Activated CD8-positive, alpha-beta T cell treated with anti-CD3 and anti-CD28 coated beads, Interleukin-2, amount 10 ng/mL, durations not matched to agents 7 days and 5 days (primary cell): ENCODE measurements at places on chromosomes 12 and 14.
A peak's percentile ranks its signal among the peaks of the same experiment; 100 is the strongest.

DNA sequence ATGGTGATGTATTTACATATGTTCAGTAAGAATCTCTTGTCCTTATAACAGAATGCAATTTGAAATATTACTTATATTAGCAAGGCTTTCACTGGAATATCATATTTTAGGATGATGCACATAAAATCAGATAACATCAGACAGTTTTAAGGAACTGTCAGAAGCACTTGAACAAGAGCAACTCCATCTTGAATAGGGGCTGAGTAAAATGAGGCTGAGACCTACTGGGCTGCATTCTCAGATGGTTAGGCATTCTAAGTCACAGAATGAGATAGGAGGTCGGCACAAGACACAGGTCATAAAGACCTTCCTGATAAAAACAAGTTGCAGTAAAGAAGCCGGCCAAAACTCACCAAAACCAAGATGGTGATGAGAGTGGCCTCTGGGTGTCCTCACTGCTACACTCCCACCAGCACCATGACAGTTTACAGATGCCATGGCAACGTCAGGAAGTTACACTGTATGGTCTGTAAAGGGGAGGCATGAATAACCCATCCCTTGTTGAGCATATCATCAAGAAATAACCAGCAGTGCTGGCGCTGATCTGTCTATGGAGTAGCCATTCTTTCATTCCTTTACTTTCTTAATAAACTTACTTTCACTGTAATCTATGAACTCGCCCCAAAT, 27.6 kb upstream of the ETV6 start:
- H3K4me1 ChIP-seq, result peaks cover 5% of the 10 kb centered on the region
- peak; percentile 24 for DNase-seq

DNA sequence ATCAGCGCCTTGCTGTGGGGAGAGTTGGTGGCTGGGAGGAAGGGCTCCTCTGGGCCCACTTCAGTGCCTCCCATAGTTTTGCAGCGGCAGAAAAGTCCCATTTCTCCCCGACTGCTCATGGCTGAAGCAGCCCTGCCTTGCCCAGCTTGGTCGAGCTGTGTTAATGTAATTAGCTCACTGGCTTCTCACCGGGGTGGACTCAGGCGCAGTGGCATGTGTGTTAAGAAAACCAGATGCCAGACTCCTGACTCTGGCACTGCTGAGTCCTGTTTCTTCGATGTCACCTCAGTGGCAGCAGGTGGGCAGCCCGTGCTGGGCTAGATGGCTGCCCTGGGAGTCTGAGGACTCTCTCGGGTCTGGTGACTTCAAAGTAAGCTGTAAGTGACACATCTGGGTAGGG, 47.4 kb downstream of the CHST11 start:
- no peaks in the 10 kb centered on the region for H3K27me3 ChIP-seq
- H3K36me3 ChIP-seq, result peaks cover 66% of the 10 kb centered on the region
- H3K4me1 ChIP-seq, result peaks cover 95% of the 10 kb centered on the region
- DNase-seq, result no peak
- no peak overlapping the region for H3K27ac ChIP-seq

DNA sequence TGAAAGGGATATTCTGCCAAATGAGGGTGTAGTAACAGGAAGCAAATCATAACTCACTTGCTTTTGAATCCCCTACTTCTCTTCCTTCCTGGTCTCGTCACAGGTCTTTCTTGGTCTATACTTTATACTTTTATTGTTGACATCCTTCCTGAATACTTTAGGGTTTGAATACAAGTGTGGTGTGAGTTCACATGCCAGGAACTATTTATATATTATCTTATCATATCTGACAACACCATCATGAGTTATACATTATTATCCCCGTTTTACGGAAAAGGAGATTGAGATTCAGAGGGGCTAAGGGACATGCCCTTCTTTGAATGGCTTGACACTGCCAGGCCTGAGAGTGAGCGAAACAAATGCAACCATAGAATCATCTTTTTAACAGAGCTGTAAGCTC, 33.0 kb upstream of the TSPAN8 start:
- H3K27me3 ChIP-seq, result no peaks in the 10 kb centered on the region
- H3K36me3 ChIP-seq, result no peaks in the 10 kb centered on the region
- no peak for DNase-seq
- no peak overlapping the region for H3K27ac ChIP-seq

GRCh38 chr12:76201316-76201715, 116.8 kb upstream of the NAP1L1 start:
- H3K27me3 ChIP-seq, result peaks cover 12% of the 10 kb centered on the region
- no peak for DNase-seq
- H3K27ac ChIP-seq, result no peak overlapping the region
- no peak overlapping the region for H3K4me3 ChIP-seq

DNA sequence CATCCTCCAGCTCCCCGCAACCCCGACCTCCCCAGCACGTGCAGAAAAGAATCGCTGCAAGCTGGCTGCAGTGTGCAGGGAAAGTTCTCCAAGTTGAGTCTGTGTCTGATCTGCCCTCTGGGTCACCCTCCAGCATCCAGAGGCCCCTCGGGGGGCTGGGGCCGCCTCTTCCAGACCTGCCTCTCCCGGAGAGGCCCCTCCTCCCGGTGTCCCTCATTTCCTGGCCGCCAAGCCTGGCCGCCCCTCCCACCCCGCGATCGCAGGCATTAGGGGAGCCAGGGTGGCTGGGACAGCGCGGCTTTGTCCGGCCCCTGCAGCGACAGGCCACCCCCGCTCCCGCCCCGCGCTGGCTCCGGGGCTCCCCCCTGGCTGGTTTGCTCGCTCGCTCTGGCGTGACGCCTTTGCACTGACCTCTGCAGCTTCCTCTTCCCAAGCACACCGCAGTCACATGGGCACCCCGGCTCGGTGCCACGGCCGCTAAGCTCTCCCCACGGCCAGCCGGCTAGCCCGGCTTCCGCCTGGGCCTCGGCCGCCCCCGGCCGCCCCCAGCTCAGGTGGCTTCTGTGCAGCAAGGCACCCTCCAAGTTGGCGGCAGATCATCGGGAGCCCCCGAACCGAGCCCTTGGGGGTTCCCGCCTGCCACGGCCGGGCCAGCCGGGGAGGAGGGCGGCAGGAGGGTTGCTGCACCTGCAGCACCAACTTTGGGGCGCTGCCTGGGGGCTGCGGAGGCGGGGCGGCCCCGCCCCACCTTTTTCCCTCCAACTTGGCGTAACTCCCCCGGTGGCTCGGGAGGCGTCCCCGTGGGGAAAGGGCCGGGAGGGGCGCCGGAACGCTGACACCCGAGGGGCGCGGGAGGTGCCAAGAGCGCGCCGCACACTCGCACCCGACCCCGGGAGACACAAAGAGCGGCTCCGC, 43.7 kb downstream of the KDM2B start:
- peaks cover 55% of the 10 kb centered on the region for H3K4me1 ChIP-seq
- peak overlapping the region; percentile 85 for H3K27ac ChIP-seq
- DNase-seq, result peak; percentile 66
- peaks cover 21% of the 10 kb centered on the region for H3K36me3 ChIP-seq
- peak overlapping the region; percentile 74 for H3K4me3 ChIP-seq

- no peak overlapping the region for H3K27ac ChIP-seq
- no peak for DNase-seq
- H3K36me3 ChIP-seq, result no peaks in the 10 kb centered on the region
- no peaks in the 10 kb centered on the region for H3K4me1 ChIP-seq
Observed at GRCh38 chr12:51661836-51662235, 70.8 kb downstream of the SCN8A start.

- peak overlapping the region; percentile 93 for H3K4me3 ChIP-seq
- DNase-seq, result peak; percentile 55
Observed at GRCh38 chr12:69240631-69240995, 1.2 kb downstream of the CPSF6 start.

- no peak for DNase-seq
- H3K4me1 ChIP-seq, result peaks cover 41% of the 10 kb centered on the region
- no peaks in the 10 kb centered on the region for H3K27me3 ChIP-seq
- no peak overlapping the region for H3K4me3 ChIP-seq
- no peak overlapping the region for H3K27ac ChIP-seq
Observed at GRCh38 chr12:124497039-124497438, 70.4 kb downstream of the NCOR2 start.

GRCh38 chr12:7092229-7092985, at the start of gene C1R:
C1R (minus strand) TSS chr12:7092445; CDS start chr12:7092388, 57 bp downstream.
- H3K36me3 ChIP-seq, result no peaks in the 10 kb centered on the region
- peak within 1 kb of the TSS; percentile 80 for H3K27ac ChIP-seq
- DNase-seq, result peak; percentile 81
- H3K27me3 ChIP-seq, result peaks cover 5% of the 10 kb centered on the region
- peaks cover 12% of the 10 kb centered on the region for H3K4me1 ChIP-seq

DNA sequence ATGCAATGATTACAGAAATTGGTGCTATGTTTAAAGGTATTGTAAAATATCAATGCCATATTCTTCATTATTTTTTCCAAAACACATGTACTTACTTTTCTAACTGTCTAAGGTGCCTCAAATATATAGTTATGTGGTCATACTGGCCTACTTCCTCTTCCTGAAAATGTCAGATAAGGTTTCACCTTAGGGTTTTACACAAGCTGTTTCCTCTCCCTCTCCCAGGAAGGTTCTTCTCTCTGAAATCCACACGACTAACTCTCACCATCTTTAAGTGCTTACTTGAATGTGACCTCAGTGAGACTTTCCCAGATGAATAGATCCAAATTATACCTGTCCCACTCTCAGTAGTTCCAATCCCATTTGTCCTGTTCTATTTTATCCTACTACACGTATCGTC, 11.6 kb upstream of the CLEC4D start:
- H3K4me3 ChIP-seq, result no peak overlapping the region
- H3K27ac ChIP-seq, result peak overlapping the region; percentile 71
- peaks cover 13% of the 10 kb centered on the region for H3K4me1 ChIP-seq
- H3K36me3 ChIP-seq, result no peaks in the 10 kb centered on the region
- DNase-seq, result no peak

GRCh38 chr12:22691319-22691718, 66.3 kb downstream of the ETNK1 start:
- DNase-seq, result no peak
- peaks cover 23% of the 10 kb centered on the region for H3K4me1 ChIP-seq
- peaks cover 2% of the 10 kb centered on the region for H3K27me3 ChIP-seq

DNA sequence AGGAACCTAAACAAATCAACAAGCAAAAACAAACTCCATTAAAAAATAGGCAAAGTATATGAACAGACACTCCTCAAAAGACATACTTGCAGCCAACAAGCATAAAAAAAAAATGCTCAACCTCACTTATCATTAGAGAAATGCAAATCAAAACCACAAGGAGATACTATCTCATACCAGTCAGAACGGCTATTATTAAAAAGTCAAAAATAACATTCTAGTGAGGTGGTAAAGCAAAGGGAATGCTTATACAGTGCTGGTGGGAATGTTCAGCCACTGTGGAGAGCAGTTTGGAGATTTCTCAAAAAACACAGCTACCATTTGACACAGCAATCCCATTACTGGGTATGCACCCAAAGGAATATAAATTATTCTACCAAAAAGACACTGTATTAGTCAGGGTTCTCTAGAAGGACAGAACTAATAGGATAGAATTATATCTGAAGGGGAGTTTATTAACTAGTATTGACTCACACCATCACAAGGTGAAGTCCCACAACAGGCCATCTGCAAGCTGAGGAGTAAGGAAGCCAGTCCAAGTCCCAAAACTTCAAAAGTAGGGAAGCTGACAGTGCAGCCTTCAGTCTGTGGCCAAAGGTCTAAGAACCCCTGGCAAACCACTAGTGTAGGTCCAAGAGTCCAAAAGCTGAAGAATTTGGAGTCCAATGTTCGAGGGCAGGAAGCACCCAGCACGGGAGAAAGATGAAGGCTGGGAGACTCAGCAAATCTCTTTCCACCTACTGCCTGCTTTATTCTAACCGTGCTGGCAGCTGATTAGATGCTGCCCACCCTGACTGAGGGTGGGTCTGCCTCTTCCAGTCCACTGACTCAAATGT, 101.6 kb upstream of the KRAS start:
- no peaks in the 10 kb centered on the region for H3K27me3 ChIP-seq
- H3K36me3 ChIP-seq, result no peaks in the 10 kb centered on the region
- no peak overlapping the region for H3K27ac ChIP-seq
- DNase-seq, result no peak
- no peak overlapping the region for H3K4me3 ChIP-seq
- peaks cover 5% of the 10 kb centered on the region for H3K4me1 ChIP-seq

GRCh38 chr12:131852551-131853299, 24.5 kb downstream of the MMP17 start:
- H3K36me3 ChIP-seq, result no peaks in the 10 kb centered on the region
- no peak overlapping the region for H3K4me3 ChIP-seq
- no peaks in the 10 kb centered on the region for H3K27me3 ChIP-seq
- H3K27ac ChIP-seq, result no peak overlapping the region
- DNase-seq, result no peak
- H3K4me1 ChIP-seq, result peaks cover 5% of the 10 kb centered on the region

- H3K27ac ChIP-seq, result no peak overlapping the region
- H3K4me3 ChIP-seq, result no peak overlapping the region
Observed at GRCh38 chr14:104256025-104256424, 117.6 kb downstream of the KIF26A start.

GRCh38 chr12:56107242-56107641, 2.9 kb downstream of the PA2G4 start:
- peaks cover 71% of the 10 kb centered on the region for H3K36me3 ChIP-seq
- H3K4me1 ChIP-seq, result peaks cover 46% of the 10 kb centered on the region
- no peaks in the 10 kb centered on the region for H3K27me3 ChIP-seq
- no peak for DNase-seq
- peak overlapping the region; percentile 64 for H3K27ac ChIP-seq
- H3K4me3 ChIP-seq, result no peak overlapping the region

GRCh38 chr12:118287728-118288127, 85.0 kb downstream of the TAOK3 start:
- H3K27me3 ChIP-seq, result no peaks in the 10 kb centered on the region
- H3K4me3 ChIP-seq, result no peak overlapping the region
- H3K36me3 ChIP-seq, result peaks cover 29% of the 10 kb centered on the region

- H3K27ac ChIP-seq, result no peak overlapping the region
- H3K4me1 ChIP-seq, result no peaks in the 10 kb centered on the region
- no peaks in the 10 kb centered on the region for H3K36me3 ChIP-seq
- no peak for DNase-seq
- H3K27me3 ChIP-seq, result peaks cover 3% of the 10 kb centered on the region
Observed at GRCh38 chr12:130418251-130418650, 80.6 kb downstream of the PIWIL1 start.

DNA sequence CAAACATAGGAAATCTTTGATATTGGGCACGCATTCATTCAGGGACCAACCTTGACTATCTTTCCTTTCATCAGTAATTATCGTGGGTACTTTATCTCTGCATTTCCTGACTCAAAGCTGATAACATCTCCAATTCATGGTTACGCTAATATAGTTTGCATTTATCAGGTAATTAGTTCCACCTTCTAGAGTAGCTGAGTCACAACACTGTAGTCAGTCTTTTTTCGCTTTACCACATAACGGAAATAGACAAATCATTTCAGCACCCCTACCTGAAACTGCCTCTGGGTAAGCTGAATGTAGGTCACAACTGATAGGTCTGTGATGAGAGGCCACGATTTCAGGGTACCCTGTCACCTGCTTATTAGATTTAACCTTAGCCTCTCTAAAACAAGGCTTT, 36.7 kb upstream of the IL22 start:
- H3K4me3 ChIP-seq, result no peak overlapping the region
- H3K27me3 ChIP-seq, result peaks cover 2% of the 10 kb centered on the region
- no peak overlapping the region for H3K27ac ChIP-seq
- peak; percentile 43 for DNase-seq
- peaks cover 22% of the 10 kb centered on the region for H3K36me3 ChIP-seq

DNA sequence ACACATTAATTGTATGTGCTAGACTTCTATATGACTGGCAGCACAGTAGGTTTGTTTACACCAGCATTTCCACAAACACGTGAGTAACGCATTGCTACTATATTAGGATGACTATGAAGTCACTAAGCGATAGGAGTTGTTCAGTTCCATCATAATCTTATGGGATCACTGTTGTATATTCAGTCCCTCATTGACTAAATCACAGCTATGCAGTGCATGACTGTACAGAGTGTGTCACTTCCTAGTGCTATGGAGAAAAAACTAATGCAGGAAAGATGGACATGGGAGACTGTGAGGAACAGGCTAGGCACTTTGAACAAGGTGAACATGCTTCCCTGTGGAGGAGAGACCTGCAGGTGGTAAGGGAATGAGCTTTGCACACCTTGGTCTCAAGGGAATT, 259.8 kb downstream of the NUAK1 start:
- no peak overlapping the region for H3K4me3 ChIP-seq
- H3K27ac ChIP-seq, result no peak overlapping the region
- DNase-seq, result no peak
